SK-N-MC (cell line): ENCODE measurements at places on chromosomes 2 and 18.

- DNase-seq: no peak
These were observed 15.4 kb upstream of the SLC9A2 start for GRCh38 chr2:102603904-102604303.

DNA sequence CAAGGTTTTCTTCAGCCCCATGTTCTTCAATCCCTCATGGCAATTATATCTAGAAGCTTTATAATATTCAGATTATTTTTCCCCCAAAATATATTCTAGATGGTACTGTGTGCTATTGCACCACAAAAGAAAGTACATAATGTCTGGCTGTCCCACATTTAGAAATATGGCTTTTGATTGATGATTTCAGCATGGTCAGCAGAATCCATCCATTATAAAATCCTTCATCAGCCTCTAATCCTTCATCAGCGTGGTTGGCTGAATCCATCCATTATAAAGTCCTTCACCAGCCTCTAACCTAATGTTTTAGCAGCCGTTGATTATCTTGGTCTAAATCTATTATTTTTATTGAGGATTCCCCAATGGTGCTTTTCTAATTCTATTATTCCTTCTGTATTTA, 23.3 kb upstream of the HAAO start:
- DNase-seq: no peak

GRCh38 chr2:200247494-200247893, 59.0 kb upstream of the SPATS2L start:
- no peak for DNase-seq

GRCh38 chr2:206378835-206379234, 64.5 kb upstream of the ADAM23 start:
- DNase-seq: no peak

DNA sequence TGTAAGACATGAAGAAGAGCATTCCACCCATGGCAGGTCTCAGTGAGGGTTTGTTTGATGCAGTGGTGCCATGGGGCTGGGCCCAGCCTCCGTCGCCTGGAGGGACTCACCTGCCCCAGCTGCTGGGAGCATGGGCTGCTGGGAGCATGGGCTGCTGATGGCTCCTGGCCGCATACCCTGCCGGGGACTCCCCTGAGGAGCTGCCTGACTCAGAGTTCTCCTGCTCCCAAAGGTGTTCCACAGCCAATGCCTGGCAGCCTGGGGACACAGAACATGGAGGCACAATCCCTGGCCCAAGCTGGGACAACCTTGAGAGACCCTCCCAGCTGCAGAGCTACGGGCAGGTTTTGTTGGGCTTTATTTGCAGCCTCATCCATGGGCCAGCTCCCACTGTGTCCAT, 108.4 kb downstream of the COPS8 start:
- no peak for DNase-seq

- DNase-seq: no peak
These were observed 48.5 kb downstream of the FAM168B start for GRCh38 chr2:131044757-131045150.

DNA sequence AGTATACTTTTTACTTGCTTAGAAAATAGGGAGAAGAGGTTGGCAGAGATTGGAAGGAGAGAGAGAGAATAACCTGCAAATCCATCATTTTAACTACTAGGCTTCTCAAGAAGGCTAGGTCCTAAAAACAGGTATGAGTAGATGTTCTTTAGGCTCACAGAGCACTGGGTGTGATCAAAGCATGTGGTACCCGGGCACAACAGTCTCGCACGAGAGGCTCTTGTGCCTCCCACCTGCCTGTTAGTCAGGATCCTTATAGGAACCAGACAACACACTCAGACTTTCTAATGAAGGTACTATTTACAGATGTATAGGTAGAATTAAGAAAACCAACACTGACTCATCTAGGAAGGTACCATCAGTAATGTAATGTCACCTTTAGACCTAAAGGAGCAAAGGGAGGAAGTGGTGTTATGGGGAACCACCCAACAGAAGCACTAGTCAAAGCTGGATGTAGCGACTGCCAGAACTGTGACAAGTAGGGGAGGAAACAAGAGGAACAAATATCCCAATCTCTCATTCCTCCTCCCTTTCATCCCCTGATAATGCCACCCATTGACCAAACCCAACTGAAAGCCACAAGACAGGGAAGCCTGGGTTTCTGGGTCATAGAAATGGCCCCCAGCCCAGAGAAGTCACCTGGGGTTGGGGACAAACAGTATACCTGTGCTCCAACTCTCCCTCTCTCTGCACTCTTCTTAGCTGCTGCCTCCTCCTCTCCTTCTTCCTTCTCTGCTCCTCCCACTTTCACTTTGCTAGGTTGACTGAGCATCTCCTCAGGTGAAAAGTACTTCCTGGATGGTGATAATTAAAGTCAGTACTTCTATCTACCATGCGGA, 16.0 kb upstream of the MARCHF4 start:
- no peak for DNase-seq

GRCh38 chr2:200318940-200319435, 12.5 kb downstream of the SPATS2L start:
- DNase-seq: no peak

DNA sequence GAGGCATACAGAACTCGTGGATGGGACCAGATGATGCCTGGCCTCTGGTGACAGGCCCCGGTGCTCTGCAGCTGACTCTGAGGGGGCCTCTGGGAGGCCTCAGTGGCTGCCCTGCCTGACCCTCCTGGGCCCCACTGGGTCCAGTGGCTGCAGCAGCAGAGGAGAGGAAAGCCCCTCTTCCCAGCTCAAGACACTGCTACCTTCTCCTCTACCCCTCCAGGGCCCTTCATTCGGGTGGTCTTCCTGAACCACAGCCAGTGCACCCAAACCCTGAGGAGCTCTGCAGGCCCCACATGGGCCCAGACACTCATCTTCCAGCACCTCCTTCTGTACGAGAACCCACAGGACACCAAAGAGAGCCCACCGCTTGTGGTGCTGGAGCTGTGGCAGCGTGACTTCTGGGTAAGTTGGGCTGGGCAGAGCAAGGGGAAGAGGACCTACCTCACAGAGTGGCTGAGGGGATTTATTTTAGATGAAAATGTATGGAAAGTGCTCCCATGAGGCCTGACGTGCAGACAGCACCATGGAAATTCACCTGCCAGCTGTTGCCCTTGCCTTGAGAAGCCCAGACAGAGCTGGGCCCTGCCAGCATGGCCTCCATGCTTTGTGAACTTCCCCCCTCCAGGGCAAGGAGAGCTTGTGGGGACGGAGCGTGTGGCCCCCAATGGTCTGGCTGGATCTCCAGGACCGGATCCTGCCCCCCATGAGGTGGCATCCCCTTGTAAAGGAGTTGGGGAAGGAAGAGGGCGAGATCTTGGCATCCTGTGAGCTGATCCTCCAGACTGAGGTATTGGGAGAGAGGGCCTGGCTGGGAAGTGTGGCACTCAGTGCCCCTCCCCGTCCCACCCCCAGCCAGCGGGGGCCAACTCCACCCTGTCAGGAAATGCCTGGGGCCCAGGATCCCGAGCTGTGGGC, 46.3 kb downstream of the LMAN2L start:
- DNase-seq: no peak

- no peak for DNase-seq
These were observed 2.3 kb upstream of the PLCD4 start for GRCh38 chr2:218605432-218605831.

- DNase-seq: no peak
These were observed 496.7 kb upstream of the MYT1L start for GRCh38 chr2:2827761-2828221.

DNA sequence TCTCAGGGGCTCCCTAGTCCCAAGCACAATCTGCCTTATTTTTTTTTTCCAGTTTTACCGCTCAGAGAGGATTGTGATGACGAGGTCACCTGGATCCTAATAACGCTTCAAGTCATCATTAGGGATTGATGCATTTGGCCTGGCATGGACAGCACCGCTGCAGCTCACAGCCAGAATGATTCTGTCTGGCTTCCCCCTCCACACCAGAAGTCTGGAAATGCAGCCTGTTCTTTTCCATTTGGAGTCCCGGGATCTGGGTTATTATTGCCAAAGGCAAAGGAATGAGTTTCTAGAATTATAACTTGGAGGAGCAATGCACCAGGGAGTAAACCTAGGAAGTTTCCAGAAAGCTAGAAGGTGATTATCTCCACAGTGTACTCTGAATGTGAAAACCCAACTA, 81.1 kb upstream of the TAF1B start:
- no peak for DNase-seq

DNA sequence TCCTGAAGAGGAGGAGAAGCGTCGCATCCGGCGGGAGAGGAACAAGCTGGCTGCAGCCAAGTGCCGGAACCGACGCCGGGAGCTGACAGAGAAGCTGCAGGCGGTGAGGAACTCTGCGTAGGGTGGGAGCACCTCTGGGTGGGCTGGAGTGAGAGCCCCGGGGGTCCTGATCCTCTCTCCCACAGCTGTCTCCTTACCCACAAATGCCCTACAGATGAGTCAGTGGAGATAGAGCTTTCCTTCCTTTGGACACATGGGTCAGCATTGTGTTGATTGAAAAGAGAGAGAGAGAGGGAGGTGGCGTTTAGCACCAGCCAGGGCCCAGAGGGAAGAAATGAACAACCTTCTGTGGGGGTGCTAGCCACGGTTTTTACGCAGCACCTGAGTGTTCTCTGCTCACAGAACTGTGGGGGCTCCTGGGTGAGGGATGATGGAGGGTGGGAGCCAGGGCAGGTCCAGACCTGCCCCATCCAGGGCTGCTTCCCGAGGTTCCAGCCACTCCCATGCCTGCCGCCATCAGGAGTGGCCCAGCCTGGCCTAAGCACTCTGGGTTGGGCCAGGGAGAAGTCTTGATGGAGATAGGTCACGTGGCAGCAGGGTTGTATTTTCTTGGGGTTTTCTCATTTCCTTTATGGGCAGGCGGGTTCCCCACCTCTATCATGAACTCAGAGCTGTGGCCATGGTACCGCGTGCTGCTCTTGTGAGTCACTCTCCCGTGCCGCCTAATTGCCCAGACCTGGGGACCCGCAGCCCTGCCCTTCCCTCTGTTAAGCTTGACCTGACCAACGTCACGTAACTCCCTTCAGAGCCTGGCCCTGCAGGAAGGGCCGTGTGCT, 16.3 kb downstream of the FOSL2 start:
- no peak for DNase-seq

DNA sequence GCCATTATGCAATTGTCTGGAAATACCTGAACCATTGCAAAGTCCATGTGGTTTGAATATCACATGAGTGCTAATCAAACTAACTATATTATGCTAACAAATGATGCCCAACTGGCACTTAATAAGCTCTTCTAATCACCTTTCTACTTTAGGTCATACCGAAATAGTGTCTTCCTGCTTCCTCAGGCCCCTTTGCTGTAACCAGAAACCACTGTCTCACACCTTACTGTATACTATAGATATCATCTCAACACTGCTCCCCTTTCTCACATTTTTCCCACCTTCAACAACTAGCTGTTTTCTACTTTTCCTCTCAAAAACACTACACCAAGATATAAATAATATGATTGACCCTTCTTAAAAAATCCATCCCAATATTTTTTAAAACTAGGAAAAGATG, 633.9 kb downstream of the BCL11A start:
- DNase-seq: no peak
